ENCODE measurements at places on chromosomes 16 and 17. TPM values are rescaled to one million over a fixed set of nuclear protein-coding genes. Genes with fewer than 3 reads are reported as not detected.

GRCh38 chr17:59634632-59635541, 15.2 kb downstream of the CLTC start:
- no peak for DNase-seq

GRCh38 chr16:84467256-84467655, 37.2 kb downstream of the MEAK7 start:
- no peak for DNase-seq

DNA sequence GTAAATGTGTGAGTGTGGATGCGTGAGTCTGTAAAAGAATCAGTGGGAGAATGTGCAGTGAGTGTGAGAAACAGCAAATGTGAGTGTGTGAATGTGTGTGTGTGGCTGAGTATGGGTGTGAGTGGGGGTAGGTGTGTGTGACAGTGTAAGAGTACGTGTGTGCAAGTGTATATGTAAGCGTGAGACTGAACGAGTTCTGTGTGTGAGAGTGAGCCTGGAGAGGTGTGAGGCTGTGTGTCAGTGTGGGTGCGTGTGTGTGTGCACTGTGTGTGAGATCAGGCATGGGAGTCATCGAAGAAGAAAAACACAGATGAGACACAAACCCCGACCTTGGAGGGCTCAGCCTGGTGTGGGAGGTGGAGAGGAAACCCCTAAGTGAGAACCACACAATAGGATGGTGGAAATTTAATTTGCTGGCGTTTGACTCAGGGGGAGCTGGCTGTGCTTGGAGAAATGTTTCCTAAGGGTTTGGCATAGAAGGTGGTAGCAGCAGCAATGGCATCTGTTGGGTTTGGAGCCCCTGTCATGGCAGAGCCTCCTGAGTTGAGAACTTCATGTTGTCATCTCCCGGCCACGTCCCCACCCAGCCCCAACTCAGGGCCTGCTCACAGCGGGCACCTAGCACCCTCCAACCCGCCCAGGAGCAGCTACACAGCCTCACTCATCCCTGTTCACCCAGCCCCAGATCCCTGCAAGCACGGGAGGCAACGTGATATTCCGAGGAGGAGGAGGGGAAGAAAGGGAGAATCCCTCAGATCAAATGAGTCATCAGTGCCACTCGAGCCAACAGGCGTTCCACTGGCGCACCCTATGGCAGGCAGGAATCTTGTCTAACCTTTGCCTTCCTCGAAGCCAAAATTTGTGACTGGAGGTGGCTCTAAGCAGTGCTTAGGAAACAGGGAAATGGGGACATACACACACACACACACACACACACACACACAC, 14.3 kb upstream of the NUBP1 start:
- no peak for DNase-seq

CACNG4 gene
- total RNA-seq, result not detected

DNA sequence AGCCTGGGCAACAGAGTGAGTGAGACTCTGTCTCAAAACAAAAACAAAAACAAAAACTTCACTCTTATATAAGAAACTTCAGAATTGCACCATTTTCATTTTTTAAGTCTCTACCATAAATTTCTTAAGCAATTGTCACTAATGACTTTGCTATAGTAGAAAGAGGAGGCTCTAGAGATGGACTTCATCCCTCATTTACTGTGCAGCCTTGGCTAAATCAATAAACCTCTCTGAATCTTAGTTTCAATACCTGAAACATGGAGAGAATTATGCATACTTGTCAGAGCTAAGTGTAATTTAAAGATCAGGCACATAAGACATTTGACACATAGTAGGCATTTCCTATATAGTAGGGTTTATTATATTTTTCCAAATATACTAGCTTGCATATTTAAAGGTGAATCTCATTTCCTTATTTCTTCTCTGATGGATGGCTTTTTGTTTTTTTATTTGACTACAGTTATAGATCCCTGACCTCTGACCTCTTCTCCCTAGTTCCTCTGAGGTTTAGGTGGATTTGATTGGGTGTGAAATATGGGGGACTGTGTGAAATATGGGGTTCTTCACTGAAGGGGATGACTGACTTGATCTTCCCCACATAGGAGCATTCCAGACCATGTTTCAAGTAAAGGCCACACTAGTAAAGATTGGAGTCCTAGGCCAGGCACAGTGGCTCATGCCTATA, 2.7 kb downstream of the CCL5 start:
- no peak for DNase-seq

Measured in Right ventricle myocardium superior (tissue), 1 donor.